Right lung (tissue), 10 donors: ENCODE measurements at places on chromosomes 3 and 15. TPM values are rescaled to one million over a fixed set of nuclear protein-coding genes. Genes with fewer than 3 reads are reported as not detected.

CD200R1 gene
- polyA plus RNA-seq, result 1.1 TPM

GRCh38 chr3:47961815-47962606, 54.2 kb downstream of the MAP4 start:
- no peak for DNase-seq

DNA sequence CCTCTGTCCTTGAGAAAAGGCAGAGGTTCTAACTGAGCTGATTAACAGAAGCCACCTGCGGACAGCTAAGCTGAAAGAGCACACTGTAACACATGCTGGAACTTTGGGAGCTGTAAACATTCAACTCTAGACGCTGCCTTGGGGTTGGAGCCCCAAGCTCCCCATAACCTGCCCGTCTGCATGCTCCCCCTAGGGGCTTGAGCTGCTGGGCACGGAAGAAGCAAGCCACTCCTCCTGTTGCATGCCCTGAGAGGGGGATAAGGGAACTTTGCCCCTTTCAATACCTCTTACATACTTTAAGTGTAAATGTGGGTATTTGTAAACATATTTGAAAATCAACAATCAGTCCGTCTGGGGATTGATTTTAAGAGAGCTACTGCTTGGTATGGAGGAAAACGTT, 188.4 kb downstream of the ADAMTSL3 start:
- no peak for DNase-seq

DNA sequence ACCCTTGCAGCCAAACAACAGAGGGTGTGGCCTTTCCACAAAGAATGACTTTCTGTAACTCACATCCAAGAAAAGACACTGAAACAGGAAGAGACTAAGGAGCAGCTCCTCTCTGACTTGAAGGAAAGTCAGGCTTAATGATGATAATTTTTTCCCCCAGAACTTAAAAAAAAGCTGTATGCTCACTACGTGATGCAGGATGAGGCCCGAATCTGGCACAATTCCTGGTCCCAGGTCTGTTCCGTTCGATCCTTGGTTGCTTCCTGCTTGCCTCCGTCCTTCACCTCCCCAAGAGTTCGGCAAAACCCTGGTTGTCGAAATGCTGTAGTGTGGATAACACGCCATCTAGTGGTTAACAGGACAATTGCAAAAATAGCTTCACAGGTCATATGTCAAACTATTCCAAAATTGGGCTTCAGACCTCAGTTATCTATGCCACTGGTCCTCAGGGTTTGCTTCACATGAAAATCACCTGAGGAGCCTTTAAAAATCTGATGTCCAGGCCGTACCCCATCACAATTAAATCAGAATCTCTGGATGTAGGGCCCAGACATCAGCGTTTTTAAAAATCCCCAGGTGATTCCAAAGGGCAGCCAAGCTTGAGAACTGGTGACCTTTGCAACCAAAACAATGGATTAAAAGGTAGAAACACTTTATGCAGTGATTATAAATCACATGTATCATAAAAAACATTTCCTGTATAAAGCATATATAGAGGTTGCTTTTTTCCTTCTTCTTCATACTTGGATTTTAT, 28.1 kb upstream of the SYNM start:
- peak; percentile 75 for DNase-seq

PPP1R14D gene
- 0.23 TPM for polyA plus RNA-seq

DNA sequence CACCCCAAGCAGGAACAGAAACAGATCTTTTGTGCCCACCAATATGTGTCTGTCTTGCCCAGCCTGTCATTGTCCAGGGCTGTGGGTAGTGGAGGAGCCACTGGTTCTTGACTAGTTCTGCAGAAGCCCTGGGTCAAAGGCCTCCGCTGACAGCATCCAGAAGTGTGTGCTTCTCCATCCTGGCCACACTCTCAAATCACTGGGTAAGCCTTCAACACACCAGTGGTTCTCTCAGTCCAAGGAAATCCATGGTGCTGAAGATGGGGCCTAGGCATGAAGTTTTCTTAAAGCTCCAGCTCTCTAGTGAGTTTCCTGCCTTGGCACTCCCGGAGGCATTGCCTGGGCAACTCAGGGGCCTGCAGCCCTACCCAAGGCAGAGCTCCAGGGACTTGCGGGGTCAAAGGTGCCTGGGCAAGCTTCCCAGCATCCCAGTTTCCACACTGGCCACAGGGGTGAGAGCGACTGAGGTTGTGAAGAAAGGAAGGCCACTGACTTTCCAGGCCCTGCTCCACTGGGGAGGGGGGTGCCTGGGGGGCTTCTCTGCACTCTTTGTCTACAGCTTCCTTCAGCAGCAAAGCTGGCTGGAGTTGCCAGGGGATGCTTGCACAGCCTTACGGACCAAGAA, 37.9 kb upstream of the RPL32 start:
- DNase-seq, result no peak

- DNase-seq, result no peak
Measured at GRCh38 chr3:46440531-46441294, 24.0 kb downstream of the LTF start.

PPARG gene
- polyA plus RNA-seq, result 3.9 TPM

FGF12 gene
- polyA plus RNA-seq, result 7.3 TPM

DNA sequence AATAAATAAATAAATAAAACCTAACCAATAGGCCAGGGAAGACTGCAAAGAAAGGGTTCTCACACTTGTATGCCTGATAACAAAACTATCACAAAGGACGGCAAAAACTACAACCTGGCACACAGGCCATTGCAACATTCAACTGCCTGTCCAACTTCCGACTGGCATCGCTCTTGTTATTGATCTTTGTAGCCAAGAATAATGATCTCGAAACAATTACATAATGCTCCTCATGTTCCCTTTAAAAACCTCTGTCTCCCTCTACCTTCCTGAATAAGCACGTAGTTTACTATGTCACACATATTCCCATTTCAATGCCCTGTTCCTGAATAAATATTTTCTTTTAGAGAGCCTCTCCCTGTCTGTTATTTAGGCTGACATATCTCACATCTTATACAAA, 74.3 kb downstream of the B3GNT5 start:
- DNase-seq, result no peak

SAMMSON gene
- polyA plus RNA-seq, result 0.16 TPM

DNA sequence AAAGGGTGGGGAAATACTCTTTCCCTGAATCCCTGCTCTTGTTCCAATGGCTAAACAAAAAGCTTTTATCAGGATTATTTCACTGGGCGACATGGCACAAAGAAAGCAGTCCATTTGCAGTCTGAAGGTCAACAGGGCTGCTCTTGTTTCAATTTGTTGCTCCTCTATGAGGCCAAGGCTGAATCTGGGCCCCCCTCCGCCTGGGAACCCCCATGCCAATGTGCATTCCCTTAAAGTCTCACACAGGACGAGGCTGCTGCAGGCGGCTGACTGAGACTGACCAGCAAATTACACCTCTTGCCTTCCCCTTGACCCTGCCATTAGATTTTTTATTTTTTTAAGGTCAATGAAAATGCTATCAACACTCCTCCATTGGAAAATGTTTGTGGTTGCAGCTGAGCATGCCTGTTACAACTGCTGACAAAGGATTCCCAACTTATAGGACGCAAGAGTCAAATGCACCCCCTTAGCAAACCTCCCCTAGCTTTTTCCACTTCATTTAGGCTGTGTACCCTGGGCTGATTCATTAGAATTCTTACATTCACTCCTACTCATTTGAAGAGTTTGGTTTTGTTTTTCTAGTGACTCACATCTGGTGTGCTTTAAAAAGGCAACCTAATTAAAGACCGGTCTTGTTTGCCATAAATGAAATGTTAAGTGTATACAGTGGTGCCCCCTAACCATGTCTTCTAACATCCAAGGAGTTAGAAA, 60.8 kb upstream of the ARHGEF3 start:
- DNase-seq, result no peak

DNA sequence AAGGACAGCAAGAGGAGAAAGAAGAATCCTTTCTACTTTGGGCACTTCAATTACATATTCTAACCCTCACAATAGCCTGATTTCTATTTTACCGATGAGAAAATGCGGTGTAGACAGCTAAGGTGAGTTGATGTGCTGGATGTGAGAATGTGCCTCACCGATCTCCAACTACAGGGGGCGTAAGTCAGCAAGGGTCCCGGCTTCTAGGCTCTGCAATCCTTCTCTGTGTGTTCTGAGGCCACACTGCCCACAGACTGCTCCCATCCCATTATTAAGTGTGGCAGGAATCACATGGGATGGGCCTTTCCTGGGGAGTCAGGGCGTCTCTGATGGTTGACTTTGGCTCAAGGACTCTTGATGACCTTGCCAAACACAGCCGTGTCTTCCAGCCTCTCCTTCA, 23.6 kb upstream of the RPL35A start:
- DNase-seq, result no peak

DNA sequence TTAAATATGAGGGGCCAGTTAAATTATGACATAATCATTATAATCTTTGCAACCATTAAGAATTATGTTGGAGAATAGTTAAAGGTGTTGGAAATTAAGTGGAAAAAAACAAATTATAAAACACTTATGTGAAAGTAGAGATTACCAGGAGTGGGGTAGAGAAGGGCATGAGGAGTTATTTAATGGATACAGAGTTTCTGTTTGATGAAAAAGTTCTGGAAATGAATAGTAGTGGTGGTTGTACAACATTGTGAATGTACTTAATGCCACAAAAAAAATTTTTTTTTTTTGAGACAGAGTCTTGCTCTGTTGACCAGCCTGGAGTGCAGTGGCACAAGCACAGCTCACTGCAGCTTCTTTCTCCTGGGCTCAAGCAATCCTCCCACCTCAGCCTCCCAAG, 25.1 kb upstream of the TNIK start:
- DNase-seq, result no peak

TF gene
- 3.8 TPM for polyA plus RNA-seq

- no peak for DNase-seq
Measured at GRCh38 chr3:38651153-38651789, 1.8 kb upstream of the SCN5A start.

DNA sequence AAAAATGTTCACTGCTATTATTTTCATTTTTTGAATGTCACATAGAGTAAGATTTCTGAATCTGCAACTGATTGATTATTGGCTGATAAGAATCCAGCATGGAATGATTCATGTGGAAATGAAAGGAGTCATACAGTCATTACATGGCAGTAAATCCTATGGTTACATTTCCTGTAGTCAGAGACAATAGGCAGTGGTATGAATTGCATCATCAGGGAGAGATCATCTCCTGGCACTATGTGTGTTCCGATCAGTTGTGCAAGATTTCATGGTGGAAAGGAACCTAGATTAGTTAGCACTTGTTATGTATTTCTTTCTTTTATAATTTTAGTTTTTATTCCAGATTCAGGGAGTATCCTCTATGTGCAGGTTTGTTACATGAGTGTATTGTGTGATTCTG, 38.8 kb downstream of the SLC12A1 start:
- no peak for DNase-seq

GRCh38 chr3:128238184-128238489, 84.9 kb downstream of the EEFSEC start:
- DNase-seq, result no peak

GRCh38 chr3:195818301-195818700, 6.6 kb upstream of the MUC4 start:
- no peak for DNase-seq

NME9 gene
- 2.3 TPM for polyA plus RNA-seq

GRCh38 chr3:151969026-151969642, 95.7 kb downstream of the SUCNR1 start:
- no peak for DNase-seq

OXNAD1 gene
- 9.3 TPM for polyA plus RNA-seq

DNA sequence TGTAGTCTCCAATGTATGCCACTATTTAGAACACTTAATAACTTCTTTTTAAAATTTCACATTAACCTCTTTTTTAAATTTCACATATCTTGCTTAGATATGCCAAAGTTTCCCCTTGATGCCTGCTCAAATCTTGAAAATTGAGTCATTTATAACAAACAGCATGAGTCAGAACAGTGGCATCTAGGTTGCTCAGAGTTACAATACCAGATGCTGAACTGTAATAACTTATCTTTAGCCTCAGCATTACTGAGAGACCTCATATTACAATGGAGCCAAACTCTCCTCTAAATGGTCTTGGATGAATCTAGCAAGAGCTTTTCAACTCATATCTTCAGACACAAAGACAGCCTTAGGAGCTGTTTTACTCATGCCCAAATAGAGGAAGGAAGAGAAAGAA, 439.3 kb upstream of the ARPP21 start:
- DNase-seq, result no peak

MNS1 gene
- polyA plus RNA-seq, result 18.2 TPM

GRCh38 chr3:42826141-42826540, 16.9 kb downstream of the ACKR2 start:
- DNase-seq, result no peak

GRCh38 chr3:135325726-135326235, 530.7 kb downstream of the EPHB1 start:
- no peak for DNase-seq

DNA sequence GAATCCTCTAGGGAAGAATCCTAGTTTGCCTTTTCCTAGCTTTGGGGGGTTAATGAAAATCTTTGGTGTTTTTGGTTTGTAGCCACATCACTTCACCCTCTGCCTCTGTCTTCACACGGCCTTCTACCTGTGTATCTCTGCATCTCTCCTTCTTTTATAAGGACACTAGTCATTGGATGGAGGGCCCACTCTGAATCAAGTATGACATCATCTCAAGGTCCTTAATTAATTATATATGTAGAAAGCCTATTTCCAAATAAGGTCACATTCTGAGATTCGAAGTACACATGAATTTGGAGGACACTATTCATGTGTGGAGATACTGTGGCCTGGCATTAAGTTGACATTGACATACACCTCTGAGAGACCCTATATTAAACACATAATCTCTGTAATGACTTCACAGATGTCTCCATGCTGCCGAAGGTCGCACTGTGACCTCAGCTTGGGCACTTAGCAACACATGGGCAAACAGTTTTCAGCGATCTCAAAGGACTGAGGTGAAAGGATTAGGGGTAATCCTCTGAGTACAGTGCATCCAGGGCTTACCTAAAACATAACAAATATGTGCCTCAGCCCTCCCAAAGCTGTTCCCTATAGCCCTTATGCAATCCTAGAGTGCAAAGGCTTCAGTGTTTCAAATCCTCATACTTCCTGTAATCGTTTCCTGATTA, 446.0 kb downstream of the FGF12 start:
- no peak for DNase-seq

- DNase-seq, result no peak
Measured at GRCh38 chr3:127012091-127012490, 29.2 kb downstream of the PLXNA1 start.

DUSP7 gene
- polyA plus RNA-seq, result 17.4 TPM

GRCh38 chr3:126573492-126574117, 14.9 kb upstream of the C3orf22 start:
- DNase-seq, result no peak

- no peak for DNase-seq
Measured at GRCh38 chr3:195181741-195182469, 89.1 kb downstream of the XXYLT1 start.

GRCh38 chr3:44206261-44206660, 35.4 kb upstream of the TOPAZ1 start:
- no peak for DNase-seq

CRYGS gene
- polyA plus RNA-seq, result 8.0 TPM

DNA sequence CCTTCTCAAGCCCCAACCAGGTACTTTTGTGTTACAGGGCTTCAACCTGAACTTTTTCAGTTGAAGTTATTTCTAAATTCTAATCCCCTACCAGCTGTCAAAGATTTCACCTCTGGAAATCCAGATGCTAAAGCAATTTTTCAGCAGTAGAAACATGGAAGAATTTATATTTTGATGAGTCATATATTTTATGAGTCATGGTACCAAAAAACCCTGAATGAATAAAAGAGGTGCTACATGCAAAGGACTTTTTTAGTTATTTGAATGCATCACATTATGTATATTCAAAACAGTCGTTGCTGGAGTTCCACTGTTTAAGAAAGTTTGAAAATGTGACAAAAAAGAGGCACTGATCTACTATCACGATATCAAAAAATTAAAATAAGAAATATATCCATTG, 96.0 kb upstream of the ZNF385D start:
- no peak for DNase-seq
